Suprapubic skin (tissue), 4 donors: ENCODE measurements at places on chromosomes 5 and 9. TPM values are rescaled to one million over a fixed set of nuclear protein-coding genes. Genes with fewer than 3 reads are reported as not detected.

DNA sequence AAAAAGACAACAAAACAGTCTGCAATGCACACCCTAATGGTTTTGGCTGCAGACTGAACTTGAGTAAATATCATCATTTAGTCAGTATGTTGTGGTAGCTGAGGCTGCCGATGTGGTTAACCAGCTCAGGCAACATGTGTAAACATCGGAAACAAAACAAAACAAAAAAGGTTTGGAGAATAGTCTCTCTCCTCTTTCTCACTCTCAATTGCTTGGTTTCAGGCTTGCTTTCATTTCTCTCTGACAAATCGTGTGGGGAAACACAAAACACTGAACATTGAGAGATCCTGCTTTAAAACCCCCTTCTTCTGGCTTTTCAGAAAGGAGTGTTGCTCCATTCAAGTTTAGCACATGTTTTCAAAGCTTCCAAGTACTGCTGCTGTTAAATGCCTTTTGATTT is 453.3 kb downstream of the BNC2 start:
- DNase-seq: no peak

GRCh38 chr9:110615498-110615897 is 36.0 kb upstream of the SVEP1 start:
- no peak for DNase-seq

- no peak for DNase-seq
Measured at GRCh38 chr5:59640411-59640810, 253.1 kb downstream of the PDE4D start.

DNA sequence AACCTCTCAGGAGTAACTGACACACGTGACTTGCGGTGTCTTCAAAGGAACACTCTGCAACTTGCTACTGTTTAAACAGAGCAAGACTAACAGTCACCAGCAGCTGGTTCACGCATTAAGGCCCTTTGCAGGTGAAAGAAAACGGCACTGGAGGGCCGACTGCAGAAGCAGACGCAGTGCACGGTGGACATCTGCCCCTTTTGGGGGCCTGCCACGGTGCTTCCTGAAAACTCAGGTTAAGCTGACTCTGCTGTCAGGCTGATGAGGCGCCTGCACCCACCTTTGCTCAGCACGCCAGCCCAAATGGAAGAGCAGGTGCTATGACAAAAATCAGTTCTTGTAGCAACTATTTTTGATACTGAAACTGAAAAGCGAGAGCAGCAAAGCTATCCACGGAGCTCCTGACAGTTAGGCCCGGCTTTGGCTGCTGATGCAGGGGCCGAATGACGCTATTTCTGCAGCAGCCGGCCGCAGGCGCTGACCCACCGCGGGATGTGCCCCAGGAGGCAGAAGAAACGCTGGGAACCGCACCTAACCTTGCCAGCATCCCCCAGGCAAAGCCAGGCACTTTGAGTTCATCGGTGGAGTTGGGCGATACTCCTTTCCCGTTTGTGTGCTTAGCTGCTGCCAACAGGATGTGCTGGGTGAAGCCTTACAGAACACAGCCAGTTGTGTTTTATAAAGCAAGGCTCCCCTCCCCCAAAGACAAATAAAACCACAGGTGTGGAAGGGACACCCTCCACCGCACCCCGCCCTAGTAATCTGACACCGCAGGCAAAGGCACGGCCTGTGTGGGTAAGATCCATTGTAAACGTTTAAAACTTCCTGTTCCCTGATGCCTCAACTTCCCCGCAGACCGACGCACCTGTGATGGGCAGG is 21.1 kb upstream of the TERT start:
- DNase-seq: peak; percentile 78

Gene PCDHGA4
- total RNA-seq: 2.0 TPM

DNA sequence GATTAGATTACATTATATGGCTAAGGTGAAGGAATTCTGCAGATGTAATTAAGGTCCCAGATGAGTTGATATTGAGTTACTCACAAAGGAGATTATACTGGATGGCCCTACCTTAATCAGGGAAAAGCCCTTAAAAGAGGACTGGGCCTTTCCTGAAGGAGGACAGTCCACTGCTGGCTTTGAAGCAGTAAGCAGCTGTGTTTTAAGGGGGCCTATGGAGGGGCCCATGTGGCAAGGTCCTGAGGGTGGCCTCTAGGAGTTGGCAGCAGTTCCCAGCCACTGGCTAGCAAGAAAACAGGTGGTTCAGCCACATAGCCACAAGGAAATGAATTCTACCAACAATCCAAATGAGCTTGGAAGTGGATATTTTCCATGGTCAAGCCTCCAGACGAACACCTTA is 36.4 kb upstream of the GDNF start:
- DNase-seq: no peak

DNA sequence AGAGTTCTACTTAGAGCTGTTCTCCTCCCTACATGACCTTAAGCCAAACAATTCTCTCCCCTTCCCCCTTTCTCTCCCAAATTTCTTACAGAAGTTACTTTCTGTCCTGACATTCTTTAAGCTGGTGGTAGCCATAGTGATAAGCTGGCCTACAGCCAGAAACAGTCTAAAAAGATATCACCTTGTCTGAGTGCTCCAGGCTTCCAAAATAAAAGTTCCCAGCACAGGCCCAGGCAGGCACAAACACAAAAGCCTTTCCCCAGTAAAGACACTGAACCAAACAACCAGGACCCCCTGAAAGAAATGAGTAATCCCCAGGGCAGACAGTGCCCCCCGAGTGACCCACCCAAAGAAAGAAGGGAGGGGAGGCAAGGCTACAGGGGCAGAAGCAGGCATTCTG is 19.2 kb downstream of the SIL1 start:
- no peak for DNase-seq

Gene SPINK5
- total RNA-seq: 373 TPM

- DNase-seq: no peak
Measured at GRCh38 chr9:78296201-78296892, 578 bp upstream of the PSAT1 start.

Gene BICD2
- total RNA-seq: 158 TPM
